Karpas-422 (cell line): ENCODE measurements at places on chromosomes 5 and 9.

GRCh38 chr5:128036950-128037349 is 46.6 kb upstream of the SLC12A2 start:
- no peak for DNase-seq

DNA sequence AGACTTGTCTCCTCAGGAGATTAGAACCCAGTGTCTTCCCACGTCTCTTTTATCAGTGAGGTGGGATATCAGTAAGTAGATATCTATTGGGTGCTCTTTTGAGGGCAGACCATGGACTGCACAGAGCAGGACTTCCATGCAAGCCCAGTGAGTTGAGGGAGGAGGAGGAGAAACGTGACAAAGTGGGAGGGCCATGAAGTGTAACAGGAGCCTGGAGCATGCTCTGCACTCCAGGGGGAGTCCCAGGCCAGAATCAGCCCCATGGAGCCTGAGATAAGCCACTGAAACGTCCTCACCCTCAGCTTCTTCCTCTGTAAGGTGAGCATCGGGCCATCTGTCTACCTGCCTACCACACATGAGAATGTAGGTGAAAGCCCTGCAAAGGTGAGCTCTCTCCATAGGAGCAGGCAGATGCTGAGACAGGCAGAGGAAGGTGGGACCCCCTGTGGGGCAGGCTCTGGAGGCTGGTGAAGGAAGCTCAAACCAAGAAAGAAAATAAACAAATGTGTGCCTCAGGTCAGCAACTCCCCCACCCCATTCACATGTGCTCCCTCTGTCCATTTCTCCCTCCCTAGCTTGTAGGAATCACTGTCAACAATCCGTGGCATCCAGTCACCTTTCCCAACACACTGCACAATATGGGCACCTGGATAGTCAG is 87.4 kb downstream of the NRG2 start:
- no peak for DNase-seq

DNA sequence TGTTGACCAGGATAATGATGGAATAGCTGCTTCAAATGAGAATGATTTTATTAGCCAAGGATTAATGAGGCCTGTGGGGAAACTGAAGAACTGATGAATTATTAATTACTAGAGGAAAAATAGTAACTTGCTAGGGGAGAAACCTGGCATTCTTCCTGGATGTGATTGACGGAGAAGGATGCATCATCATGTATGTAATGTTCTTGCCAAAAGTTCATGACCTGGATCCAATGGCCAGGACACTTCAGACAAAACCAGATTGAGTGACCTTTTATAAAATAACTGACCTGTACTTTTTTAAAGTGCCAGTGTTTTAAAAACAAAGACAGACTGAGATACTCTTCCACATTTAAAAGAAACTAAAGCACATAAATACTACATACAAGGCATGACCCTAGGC is 23.7 kb downstream of the KIAA1191 start:
- DNase-seq = no peak

- no peak for DNase-seq
Measured at GRCh38 chr9:1052365-1053281, 2.5 kb downstream of the DMRT2 start.

DNA sequence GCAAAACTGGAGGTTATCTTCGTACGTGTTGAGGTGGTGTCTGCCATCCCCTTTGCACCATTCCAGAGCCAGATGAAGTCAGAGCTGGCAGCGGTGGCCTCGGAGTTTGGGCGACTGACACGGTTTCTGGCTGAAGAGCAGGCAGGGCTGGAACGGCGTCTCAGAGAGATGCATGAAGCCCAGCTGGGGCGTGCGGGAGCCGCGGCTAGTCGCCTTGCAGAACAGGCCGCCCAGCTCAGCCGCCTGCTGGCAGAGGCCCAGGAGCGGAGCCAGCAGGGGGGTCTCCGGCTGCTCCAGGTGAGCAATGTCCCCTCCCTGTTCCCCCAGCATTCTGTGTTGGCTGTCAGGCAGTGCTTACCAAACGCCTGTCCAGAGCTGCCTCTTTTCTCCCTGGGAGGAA is 9.5 kb downstream of the TRIM41 start:
- DNase-seq = no peak

DNA sequence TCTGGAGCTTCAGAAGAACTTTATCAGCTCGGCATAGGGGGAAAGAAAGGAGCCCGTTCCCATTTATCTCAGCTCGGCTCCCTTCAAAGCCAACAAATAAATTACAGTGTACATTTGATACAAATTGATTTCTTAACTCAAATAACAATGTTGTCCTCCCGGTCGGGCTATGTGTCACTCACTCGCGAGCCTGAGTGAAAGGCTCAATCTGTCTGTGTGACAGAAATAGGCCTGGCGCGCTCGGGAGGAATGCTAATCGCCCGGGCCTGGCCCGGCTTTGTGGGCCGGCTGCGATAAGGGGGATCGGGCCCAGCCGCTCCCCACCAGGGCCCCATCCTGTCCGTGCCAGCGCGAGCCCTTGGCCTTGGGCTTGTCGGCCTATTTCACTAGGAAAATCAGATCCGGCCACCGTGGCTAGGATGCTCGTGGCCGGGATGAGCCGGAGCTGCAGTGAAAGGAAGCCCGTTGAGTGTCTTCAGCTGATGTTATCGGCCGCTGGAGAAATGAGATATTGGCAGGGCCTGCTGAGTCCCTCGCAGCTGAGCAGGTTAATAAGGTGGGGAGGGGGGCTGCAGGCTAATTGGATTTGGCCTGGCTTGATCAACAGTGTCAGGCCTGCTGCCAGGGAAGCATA is 258.7 kb downstream of the IRX1 start:
- DNase-seq = no peak

- no peak for DNase-seq
Measured at GRCh38 chr5:156148301-156148700, 178.7 kb upstream of the SGCD start.

DNA sequence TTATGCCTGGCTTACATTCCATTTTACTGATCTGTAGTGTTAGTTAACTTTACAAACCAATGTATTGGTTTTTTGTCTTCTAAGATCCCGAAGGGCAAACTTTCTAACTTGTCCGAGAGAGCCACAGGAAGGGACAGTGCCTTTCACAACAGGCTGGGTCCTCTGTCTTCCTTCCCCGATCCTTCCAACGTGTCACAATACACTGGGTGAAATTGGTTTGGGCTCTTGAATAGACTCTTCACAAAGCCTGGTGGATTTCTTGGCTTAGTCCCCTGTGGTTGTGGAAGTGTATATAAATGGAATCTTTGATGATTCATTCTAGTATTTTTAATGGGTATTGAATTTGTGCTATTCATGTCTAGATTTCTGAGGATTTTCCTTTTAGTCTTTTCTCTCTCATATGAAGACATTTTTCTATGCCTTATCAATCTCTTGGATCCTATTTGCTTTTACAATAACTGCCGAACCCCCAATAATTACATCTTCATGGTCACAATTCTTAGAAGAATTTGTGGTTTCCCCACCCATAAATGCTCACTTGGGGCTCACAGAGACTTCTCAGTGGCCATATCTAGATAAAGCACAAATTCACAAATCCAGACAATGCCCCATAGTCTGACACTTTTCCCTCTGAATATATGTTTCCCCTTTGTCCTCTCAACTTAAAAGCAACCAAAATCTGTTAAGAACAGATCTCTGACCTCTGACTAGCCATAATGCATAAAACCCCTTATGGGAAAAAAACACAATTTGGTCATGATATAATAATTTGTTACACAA is 107.7 kb downstream of the MTRR start:
- no peak for DNase-seq

DNA sequence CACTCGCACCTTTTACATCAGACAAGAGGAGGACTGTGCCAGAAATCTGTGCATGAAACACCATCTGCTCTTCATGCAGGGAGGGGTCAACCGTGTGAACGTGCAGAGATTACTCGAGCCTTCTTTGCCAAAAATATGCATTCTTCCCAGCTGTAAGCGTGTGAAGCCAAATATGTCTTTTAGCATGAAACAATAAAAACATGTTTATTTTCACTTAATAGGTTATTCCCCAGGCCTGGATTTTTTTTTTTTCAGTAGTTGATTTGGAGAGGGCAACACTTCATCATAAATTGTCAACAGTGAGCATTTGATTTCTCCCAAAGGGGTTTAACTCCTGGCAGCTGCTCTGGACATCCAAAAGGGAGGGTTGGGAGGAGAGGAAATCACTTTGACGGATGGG is 23.8 kb downstream of the PLAC8L1 start:
- no peak for DNase-seq

DNA sequence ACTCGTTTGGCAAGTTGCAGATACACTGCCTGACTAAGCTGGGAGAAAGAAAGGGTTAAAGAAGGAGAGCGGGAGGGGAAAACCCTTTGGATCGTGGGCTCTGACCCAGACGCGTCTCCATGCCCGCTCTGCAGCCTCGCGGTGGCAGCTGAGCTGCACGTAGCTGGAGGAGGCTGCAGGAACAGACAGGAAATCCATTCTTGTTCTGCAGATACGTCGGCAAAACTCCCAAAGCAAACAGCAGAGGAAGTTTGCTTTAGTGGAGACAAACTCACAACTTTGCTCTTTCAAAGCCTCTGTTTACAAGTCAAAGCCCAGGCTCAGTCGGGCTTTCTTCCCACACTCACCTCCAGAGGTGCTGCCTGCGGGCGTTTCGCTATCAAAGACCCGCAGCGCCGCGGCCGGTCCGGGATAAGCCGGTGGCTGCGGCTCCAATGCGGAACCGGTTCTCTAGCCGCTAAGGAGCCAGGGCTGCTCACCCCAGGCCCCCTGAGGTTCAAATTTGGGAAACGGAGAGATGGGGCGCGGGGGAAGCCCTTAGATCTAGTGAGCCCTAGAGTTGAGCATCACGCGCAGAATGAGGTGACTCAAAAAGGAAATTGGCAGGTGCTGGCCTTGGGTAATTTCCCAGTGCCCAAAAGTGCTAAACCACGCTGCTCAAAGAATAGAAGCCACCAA is 60.7 kb downstream of the MAT2B start:
- no peak for DNase-seq

DNA sequence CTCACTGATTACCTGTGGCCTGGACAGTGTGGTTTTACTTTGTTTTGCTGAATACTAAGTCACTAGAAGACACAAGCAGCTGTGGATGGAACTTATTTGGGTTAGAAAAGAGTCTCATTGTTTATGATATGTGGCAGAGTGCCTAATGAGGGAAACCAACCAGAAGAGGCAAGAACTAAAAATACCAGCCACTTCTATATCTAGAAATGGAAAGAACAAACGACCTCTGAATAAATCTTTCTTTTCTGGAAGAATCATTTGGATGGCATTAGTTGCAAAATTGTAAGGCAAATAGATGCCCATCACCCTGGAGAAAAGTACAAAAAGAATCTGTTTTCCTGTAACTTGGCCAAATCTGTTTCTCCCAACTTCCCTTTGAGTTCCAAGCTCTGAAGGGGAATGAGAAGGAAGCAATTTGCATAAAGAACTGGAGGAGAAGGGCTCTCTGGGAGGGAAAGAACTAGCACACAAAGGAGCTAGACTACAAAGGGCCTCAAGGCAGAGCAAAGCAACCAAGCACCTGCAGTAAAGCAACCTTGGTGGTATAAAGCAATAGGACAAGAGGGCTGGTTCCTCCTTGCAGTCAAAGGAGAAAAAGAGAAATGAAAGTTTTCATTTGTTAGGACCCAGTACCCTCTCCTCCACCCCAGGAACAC is 455.4 kb downstream of the CAAP1 start:
- DNase-seq = no peak

GRCh38 chr9:638152-638551 is 203.3 kb upstream of the DMRT1 start:
- no peak for DNase-seq

GRCh38 chr5:151146061-151146460 is 11.5 kb downstream of the ANXA6 start:
- no peak for DNase-seq

DNA sequence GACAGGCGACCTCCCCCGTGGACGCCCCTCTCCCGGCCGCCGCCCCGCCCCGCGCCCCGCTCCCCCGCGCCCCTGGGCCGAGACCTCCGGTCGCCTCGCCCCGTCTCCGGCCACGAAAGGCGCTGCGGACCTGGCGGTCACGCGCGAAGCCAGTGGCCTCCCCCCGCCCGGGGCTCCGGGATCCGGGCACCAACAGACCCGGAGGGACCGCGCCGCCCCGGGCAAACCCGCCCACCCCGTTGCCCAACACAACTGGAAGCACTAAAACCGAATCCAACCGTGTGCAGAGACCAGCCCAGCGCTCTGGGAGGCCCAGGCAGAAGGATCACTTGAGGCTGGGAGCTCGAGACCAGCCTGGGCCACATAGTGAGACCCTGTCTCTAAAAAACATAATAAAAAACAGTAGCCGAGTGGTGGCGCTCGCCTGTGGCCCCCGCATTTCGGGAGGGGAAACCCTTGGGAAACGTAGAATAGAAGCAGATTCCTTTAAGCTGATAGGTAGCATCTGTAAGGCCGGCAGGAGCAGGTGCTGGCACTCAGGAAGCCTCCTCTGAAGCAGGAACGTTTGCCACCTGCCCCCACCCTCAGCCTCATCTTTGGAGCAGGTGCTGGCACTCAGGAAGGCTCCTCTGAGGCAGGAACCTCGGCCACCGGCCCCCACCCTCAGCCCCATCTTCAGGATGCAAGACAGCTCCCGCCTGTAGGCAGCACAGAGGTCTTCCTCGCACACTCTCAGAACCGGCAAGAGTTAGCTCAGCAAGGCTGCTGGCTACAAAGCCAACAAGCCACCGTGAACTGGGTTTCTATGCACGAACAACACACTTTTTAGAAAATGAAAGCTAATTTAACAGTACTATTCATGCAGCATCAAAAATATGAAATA is 4.6 kb upstream of the SLC9A3 start:
- DNase-seq = peak; percentile 79

- peak; percentile 6 for DNase-seq
Measured at GRCh38 chr5:130021876-130022275, 117.6 kb downstream of the CHSY3 start.

- DNase-seq = no peak
Measured at GRCh38 chr5:13107537-13107936, 837.0 kb downstream of the DNAH5 start.

- DNase-seq = no peak
Measured at GRCh38 chr5:109823597-109823996, 133.9 kb downstream of the MAN2A1 start.

- no peak for DNase-seq
Measured at GRCh38 chr5:143059355-143059754, 289.2 kb downstream of the ARHGAP26 start.

DNA sequence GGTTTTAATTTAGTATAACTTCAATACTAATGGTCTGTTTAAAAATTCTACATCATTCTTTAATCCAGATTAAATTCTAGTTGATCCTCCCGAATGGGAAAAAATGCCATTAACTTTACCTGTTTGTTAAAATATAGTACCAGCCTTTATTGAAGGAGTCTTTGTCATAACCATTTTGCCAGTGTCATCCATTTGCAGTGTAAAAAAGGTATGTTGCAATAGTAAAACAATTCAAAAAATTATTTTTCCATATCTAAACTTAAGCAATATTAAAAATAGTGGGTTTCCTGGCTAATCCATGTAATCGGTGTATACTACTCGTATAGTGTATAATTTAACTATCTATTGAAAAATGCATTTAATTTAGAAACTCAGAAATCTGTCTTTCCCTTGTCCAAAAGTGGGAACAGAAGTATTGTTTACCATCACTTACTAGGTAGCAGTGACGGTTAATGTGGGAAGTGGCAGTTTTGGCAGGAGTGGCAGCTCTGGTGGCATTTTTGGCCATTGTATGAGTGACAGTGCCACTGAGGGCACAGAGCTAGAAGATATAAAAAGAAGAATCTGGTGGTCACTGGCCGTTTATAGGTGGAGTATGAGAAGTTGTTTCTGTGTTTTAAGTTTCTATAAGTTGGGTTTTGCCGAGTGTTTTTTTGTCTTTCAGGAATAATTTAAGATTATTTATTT is 1.9 kb downstream of the AP3S1 start:
- DNase-seq = peak; percentile 53
